NCI-H524 (cell line): ENCODE measurements at places on chromosomes 16 and 17.

GRCh38 chr16:64364016-64364415 lies 757.8 kb downstream of the CDH11 start:
- no peak for DNase-seq

GRCh38 chr17:81388091-81388611 lies 7.1 kb upstream of the BAHCC1 start:
- DNase-seq: no peak

DNA sequence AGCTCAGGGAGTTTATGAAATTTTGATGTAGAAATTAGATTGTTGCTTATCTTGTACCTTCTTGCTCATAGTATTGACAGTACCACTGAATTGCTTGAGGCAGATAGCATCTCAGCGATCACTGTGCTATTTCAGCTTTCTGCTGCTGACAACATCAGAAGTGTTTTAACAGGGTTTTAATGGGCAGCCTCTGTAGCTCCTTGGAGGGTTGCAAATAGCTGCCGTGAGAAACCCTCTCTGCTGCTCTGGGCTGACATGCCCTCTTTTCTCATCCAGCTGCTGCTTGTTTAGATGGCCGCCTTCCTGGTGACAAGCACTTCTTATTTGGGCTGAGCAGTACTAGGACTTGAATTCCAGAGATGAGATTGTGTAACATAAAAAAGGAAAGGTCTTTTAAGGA lies 180.2 kb upstream of the TBX2 start:
- DNase-seq: no peak

DNA sequence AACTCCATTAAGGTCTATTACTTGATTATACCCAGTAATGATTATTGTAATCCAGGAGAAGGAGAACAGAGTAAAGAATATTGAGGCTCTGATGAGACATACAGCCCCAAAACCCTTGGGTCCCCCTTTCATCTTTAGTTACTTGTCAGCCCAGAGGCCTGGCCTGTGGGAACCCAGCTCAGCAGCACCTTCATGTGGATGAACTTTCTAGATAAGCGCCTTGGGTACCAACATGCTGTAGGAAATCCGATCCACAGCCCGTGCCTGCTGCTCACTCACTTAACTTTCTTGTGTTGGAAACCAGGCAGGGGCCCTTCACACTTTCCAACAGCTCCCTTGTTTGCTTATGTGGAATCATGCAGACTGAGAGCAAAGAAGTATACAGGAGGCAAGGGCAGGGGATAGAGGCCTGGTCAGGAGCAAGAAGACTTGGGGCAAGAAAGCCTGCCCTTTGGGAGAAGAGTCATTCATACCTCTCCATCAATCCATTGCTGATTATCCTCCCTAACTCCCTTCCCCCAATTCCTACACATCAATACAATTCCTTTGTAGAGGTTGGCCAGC lies 64.0 kb upstream of the SOX9 start:
- no peak for DNase-seq

GRCh38 chr16:11684231-11685025 lies 16.2 kb downstream of the SNN start:
- DNase-seq: no peak

- DNase-seq: no peak
These were observed 16.2 kb downstream of the ZNF276 start for GRCh38 chr16:89737341-89738071.

- no peak for DNase-seq
These were observed 1.8 kb upstream of the GINS2 start for GRCh38 chr16:85690469-85691064.

- no peak for DNase-seq
These were observed 378.9 kb downstream of the PMP22 start for GRCh38 chr17:14886200-14886739.

- DNase-seq: no peak
These were observed 102.8 kb upstream of the CCL1 start for GRCh38 chr17:34465789-34466188.

GRCh38 chr16:9869776-9870175 lies 312.5 kb downstream of the GRIN2A start:
- DNase-seq: no peak

DNA sequence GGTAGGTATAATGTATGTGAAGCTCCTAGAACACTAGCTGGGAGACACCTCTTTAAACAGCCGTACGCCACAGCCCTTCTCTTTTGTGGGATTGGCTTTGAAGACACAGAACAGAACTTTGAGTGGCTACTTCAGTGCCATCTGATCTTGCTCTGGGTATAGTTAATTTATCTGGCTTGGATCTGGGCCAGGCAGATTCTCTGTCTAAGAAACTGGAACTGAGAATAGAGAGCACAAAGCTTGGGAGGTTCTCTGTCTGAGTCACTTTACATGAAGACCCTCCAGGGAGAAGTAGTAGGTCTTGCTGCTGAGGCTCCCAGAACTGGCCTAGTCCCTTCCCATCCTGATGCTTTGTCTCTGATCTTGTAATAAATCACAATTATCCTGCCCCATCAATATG lies 721.0 kb upstream of the KIF2B start:
- peak; percentile 59 for DNase-seq

GRCh38 chr17:45824901-45825492 lies 19.7 kb upstream of the SPPL2C start:
- DNase-seq: no peak

DNA sequence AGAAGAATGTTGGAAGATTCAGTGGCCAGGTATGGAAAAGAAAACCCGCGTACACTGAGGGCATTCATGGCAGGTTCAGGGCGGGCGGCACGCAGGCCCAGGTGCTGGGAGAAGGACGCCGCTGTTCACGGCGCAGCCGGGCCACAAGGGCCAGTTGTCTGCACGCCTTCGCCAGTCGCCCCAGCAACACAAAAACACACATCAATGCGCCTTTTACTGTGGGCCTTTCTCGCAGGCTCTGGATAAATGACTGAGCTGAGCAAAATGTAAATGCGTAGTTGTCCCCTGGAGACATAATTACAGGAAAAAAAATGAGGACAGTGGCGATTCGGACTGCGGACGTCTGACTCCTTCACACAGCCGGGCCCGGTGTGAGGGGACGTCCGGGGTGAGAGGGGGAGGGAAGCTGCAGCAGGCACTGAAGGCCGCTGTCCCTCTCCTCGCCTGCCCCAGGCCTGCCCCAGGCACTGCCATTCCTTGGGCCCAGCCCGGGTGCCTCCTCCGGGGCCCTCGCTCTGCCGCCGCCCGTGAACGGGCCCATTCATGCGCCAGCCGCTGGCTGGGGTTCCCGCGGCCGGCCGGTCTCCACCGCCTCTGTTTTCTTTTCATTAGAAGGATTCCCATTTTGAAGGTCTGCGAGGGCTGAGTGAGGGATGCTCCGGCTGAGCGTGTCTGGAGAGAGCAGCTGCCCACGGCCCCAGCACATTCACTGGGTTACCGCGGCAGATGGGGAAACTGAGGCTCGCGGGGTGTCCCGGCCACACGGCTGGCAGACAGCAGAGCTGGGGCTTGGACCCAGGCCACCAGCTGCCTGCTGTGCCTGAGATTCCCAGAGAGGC lies 6.5 kb upstream of the ZNF469 start:
- no peak for DNase-seq

- no peak for DNase-seq
These were observed 480 bp downstream of the MRPS7 start for GRCh38 chr17:75262112-75262606.

DNA sequence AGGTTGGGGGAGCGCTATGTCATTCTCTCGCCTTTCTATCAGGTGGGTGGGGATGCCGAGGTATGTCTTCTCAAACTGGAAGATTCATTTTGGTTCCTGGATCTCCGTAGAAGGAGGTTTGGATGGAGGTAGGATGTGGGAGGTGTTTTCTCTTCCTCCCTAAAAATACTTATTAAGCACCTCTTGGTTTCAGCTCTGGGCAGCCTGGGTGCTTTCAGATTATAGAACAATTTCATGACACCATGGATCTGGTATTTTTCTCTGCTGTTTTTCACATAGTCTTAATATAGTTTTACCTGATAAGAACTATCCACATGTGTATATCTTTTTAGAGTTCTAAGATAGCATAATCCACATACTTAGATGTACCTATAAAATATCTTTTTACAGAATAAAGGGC lies 92.9 kb downstream of the YPEL2 start:
- no peak for DNase-seq

- no peak for DNase-seq
These were observed 24.8 kb downstream of the MAP1LC3B start for GRCh38 chr16:87416826-87417527.

DNA sequence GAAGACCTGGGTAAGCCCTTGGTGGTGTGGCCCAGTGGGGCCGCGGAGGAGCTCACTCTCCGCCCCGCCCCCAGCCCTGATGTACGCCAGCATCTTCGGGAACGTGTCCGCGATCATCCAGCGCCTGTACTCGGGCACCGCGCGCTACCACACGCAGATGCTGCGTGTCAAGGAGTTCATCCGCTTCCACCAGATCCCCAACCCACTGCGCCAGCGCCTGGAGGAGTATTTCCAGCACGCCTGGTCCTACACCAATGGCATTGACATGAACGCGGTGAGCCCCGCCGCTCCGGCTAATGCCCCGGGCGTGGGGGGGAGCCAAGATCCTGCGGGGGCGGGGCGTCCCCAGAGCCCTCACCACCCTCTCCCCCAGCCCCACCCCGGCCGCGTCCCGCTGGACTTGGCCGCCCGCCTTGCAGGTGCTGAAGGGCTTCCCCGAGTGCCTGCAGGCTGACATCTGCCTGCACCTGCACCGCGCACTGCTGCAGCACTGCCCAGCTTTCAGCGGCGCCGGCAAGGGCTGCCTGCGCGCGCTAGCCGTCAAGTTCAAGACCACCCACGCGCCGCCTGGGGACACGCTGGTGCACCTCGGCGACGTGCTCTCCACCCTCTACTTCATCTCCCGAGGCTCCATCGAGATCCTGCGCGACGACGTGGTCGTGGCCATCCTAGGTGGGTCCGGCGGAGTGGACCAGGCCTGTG lies 12.1 kb upstream of the DCAF7 start:
- peak; percentile 61 for DNase-seq

DNA sequence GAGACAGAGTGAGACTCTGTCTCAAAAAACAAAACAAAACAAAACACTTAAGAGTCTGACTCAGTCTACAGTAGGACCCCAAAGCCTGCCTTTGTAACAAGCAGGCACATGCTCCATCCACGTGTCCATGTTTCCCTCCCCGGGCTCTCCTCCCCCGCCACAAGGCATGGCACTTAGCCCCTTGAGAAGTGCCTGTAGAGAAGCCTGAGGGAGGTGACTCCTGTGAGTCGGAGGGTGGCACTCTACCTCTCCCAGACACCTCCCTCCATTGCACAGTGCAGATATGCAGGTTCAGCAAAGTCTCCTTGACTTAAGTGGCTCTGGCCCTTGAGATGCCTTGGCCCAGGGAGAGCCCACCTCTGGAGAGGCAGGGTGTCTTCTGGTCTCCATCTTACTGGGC lies 6.8 kb downstream of the FHOD1 start:
- no peak for DNase-seq

DNA sequence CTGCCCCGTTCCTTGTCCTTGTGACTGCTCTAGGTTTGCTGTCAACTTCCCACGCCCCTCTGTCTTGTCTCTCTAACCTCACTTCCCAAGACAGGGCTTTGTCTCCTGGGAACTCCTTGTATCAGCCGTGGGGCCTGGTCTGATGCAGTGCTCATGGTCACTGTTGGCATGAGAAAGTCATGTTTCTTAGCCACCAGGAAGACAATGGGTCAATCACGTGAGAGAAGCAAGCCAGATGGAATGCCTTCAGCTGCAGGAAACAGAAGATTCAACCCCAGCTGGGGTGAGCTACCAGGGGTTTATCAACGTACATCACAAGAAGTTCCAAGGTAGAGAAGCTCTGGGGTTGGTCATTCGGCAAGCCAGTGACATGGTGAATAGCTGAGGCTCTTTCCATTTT lies 116.6 kb downstream of the IRF8 start:
- DNase-seq: no peak

DNA sequence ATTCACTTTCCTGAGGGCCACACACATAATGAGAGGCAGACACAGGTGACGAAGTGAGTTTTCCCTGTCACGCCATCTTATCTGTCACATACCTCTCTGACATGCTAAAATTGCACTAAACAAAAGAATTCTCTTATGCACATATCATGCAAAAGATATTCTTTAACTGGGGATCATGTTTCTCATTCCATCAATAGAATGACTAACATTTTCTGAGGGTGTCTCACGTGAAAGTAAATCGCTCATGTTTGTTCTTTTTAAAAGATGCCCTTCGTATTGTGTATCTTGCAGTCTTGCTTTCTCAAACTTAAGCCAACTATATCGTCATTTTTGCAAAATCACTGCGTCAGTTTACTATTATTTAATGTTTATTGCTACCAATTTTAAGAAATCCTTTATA lies 306.4 kb downstream of the WWOX start:
- no peak for DNase-seq

GRCh38 chr16:24980077-24980793 lies 34.9 kb downstream of the ARHGAP17 start:
- no peak for DNase-seq

DNA sequence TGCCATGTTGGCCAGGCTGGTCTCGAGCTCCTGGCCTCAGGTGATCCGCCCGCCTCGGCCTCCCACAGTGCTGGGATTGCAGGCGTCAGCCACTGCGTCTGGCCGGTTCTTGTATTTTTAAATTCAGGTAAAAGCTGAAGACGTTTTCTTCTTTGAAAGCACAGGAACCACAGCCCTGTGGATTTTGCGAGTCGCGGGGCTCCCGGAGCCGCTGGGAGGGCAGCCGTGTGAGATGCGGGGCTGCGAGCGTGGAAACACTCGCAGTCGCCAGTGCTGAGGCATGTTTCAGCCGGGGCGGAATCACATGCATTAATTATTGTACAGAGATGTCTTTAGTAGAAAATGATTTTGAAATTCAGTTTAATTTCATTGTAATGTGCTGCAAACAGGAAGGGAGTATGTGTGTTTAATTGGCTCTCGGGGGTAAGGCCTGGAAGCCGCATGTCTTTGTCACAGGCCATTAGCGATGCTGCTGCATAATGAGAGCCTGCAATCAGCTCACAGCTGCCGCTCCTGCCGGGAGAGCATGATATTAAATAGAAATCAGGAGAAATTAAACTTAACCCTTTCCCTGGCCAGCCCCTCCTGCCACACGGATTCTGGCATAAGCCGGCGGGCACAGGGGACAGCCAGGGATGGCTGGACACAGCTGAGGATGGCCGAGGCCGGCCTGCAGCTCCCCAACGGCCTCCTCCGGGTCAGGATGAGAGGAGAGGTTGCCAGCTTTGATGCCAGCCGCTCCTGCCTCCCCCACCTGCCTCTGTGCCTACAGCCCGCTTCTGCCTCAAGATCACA lies 35.4 kb upstream of the CDH15 start:
- no peak for DNase-seq
